G401 (cell line): ENCODE measurements at places on chromosomes 13 and 19. TPM values are rescaled to one million over a fixed set of nuclear protein-coding genes. Genes with fewer than 3 reads are reported as not detected.

GRCh38 chr13:44240611-44241145, 132.9 kb upstream of the SERP2 start:
- DNase-seq: no peak

DNA sequence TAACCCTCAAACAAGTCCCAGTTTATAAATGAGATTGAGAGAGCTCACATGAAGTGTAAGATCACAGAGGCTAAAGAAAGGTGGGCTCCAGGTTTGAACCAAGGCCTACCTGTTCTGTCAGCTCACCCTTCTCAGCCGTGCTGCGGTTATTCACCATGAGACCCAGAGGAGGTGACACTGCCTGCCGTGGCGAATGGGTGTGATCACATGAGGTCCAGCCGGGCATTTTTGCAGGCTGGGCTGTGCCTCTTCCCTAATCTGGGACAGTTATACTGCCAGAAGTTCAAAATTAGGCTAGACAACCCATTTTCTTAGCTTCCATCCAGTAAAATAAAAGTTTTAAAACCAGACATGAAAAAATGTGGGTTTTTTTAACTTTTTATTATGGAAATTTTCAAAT, 146.8 kb downstream of the FOXO1 start:
- DNase-seq: no peak

DNA sequence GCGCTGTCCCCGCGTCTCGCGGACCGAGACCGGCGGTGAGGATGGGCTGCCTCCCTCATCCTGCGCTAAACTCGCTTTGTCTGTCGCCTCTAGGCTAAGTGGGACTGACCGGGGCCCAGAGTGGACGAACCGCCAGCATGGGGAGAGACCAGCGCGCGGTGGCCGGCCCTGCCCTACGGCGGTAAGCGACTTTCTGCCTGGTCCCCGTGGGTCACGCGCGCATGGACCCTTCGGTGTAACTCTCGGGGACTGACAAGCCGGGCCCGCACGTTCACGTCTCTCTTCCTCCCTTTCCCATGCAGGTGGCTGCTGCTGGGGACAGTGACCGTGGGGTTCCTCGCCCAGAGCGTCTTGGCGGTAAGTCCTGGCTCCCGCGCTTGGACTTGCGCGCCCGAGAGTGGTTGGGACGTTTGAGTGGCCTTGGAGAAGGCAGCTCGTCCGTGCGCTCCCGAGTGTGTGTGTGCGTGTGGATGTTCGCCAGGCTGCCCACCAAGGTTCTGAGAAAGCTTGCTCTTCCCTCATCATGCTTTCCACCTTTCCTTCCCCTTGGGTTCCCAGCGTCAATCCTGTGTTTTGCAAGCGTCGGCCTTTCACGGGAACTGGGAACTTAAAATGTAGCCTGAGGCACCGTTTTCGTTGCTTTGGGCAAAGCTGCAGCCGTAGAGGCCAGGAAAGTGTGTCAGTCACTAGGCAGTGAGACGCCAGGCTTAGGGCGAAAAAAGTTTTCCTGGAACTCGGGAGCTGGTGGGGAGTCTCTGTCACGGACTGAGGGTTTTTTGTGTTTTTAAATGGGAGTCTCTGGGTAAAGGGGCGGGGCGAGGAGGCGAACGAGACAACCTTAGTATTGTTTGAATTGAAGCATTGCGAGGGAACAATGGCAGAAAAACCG, 927 bp downstream of the COL4A2 start:
- no peak for DNase-seq

DNA sequence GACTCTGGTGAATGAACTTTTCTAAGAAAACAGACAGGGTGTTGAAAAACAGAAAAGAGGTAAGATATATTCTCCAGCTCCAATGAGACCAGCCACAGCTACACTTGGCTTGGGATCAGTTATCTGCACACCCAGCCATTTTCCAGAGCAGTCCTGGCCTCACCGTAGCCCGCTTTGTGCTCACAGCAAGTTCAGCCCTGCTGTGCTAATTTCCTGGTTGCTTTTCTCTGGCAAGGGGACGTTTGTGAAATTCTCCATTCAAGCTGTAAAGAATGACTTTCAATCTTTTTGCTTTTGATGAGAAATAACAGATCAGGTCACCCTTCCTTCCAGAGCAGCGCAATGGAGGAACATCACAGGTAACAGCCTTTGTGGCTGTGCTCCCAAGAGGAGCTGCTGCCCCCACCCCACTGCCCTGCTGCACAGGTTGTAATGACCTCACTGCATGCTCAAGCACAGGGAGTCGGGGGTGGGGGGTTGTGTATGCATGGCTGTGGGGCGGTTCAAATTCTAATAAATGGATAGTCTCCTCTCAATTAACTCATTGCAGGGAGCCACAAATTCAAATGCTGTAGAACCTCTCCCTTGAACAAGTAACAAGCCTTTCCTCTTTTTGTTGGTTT, 516.6 kb upstream of the NBEA start:
- peak; percentile 85 for DNase-seq

- DNase-seq: no peak
These were observed 110.1 kb upstream of the UQCRFS1 start for GRCh38 chr19:29323021-29323430.

GRCh38 chr13:95603887-95604555, 40.5 kb downstream of the DZIP1 start:
- DNase-seq: peak; percentile 54

GRCh38 chr13:93001866-93002461, 224.6 kb upstream of the GPC6 start:
- no peak for DNase-seq

DNA sequence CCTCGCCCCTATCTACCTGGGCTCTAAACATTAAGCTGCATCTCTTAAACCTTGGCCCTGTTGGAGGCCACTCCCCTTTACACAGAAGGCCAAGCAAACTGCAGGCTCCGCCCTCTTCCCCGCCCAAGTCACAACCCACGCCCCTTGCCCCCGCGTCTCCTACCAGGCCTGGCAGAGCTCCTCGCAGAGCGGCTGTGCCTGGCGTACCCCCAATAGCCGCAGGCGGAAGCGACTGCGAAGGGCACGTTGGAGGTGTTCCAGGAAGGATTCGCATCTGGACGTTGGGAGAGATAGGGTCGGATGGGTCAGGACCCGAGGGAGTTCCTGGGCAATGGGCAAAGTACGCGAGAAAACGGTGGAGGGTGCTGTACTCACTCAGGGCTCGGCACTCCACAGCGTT, 5.9 kb downstream of the RTBDN start:
- DNase-seq: peak; percentile 58

- no peak for DNase-seq
These were observed 132.7 kb upstream of the RNF113B start for GRCh38 chr13:98309569-98310335.

DNA sequence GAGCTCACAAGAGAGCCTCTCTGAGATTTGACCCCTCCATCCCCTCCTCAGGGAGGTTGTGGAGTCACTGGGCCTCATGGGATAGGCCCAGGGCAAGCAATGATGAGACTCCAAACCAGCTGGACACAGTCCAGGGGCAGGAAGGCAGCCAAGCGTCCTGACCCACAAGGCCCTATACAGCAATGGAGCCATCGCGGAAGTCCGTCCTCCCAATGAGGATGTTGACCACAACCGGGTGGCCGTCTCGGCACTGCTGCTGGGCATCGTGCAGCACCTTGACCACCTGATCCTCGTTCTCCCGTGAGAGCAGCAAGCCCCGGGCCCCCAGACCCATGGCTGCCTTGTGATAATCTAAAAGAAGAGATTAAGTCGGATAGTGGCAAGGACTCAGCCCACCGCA, 7.9 kb downstream of the SYDE1 start:
- DNase-seq: no peak

DNA sequence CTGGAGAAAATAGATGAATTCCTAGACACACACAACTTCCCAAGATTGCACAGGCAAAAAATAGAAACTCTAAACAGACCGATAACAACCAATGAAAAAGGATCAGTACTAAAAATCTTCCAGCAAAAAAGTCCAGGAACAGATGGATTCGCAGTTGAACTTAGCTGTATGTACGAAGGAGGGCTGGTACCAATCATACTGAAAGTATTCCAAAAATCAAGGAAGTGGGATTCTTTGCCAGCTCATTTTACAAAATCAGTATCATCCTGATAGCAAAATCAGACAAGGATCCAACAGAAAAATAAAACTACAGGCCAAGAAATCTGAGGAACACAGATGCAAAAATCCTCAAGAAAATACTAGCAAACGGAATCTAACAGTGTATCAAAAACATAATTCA, 6.5 kb upstream of the LILRB2 start:
- DNase-seq: no peak

GRCh38 chr19:5369962-5370367, 29.4 kb upstream of the PTPRS start:
- DNase-seq: peak; percentile 19

GRCh38 chr19:18850471-18851375, 19.0 kb downstream of the UPF1 start:
- no peak for DNase-seq

- DNase-seq: peak; percentile 66
These were observed 31.1 kb downstream of the RB1 start for GRCh38 chr13:48334534-48335127.

DNA sequence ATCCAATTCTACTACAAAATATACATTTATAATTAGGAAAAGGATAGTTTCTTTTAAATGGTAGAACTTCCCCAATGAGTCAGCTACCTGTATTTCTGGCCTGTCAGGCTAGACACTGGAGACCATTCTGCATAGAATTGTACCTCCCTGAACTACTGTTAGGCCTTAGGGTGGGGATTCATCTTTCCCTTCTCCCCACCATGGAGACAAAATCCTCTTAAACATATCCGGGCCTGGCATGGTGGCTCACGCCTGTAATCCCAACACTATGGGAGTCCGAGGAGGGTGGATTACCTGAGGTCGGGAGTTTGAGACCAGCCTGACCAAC, 24.5 kb upstream of the TPT1 start:
- DNase-seq: no peak

- DNase-seq: no peak
These were observed 8.4 kb downstream of the NLRP7 start for GRCh38 chr19:54938906-54939305.

GRCh38 chr13:77719128-77719527, 21.6 kb downstream of the SLAIN1 start:
- peak; percentile 21 for DNase-seq

GRCh38 chr13:40629678-40630384, 36.6 kb downstream of the FOXO1 start:
- no peak for DNase-seq

DNA sequence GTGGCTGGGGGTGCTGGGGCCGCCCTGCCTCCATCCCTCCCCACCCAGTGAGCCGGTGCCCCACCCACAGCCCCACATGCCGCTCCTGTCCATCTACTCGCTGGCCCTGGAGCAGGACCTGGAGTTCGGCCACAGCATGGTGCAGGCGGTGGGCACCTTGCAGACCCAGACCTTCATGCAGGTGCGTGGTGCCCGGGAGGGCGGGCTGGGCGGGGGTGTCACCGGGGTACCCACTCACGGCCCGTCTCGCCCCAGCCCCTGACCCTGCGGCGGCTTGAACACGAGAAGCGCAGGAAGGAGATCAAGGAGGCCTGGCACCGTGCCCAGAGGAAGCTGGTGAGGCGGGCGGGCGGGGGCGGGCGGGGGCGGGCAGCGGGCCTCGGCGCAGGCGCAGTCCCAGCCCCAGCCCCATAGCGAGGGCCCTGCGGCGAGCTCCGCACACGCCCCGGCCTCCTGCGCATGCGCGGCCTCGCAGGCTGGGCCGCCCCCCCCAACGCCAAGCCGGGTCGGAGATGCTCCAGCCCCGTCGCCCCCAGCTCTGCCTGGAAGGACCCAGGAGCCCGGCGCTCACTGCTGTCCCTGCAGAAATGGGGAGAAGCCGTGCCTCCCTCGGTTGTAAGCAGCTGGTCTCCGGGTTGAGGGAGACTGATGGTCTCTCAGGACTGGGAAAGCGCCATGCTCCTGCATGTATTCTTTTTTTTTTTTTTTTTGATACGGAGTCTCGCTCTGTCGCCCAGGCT, 7.7 kb downstream of the ARHGAP45 start:
- DNase-seq: peak; percentile 41

- no peak for DNase-seq
These were observed 114.8 kb downstream of the COL4A2 start for GRCh38 chr13:110421696-110422385.

DNA sequence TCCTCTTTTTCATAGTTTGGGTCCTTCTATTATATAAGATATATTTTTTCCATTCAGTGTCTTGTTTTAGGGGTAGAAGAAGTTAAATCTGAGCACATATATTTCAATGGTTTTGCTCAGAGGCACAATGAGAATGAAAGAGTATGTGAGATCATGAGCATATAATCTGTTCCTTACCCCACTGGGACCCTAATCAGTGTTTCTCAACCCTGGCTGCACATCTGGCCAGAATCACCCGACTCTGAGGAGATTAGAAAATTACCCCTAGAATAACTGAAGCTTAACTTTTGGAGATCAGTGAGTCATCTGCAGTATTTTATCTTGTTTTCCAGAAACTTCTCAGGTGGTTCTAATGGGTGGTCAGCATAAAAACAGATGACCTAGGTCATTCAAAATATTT, 782 bp downstream of the CYSLTR2 start:
- no peak for DNase-seq

DNA sequence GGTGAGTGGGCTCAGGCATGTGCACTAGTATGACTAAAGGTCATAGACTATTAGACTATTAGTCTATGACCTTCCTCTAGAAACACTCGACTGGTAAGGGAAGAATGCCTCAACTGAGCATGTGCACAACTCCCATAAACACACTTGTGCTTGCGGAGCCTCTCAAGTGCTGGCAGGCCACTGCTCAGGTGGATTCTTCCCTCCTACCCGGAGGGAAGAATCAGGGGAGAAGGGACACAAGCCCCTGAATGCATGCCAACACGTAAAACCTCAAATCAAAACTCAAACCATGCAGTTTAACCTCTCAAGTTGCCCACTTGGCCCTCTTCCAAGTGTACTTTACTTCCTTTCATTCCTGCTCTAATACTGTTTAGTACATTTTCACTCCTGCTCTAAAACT, 287.6 kb upstream of the SGCG start:
- DNase-seq: no peak

GRCh38 chr13:94175076-94175475, 304.4 kb downstream of the DCT start:
- no peak for DNase-seq

DNA sequence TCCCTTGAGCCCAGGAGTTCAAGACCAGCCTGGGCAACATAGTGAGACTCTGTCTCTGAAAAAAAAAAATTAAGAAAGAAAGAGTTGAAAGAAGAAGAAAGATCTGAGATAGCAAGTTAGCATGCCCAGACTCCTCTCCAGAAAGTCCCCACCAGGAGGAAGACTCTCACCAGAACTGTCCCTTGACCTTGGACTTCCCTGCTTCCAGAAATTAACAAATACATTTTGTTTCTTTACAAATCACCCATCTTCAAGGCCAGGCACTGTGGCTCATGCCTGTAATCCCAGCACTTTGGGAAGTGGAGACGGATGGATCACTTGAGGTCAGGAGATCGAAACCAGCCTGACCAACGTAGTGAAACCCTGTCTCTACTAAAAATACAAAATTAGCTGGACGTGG, 44.3 kb upstream of the KLF2 start:
- no peak for DNase-seq

ZNF285 gene
- 0.24 and 0.31 TPM in 2 replicates for total RNA-seq

XRCC1 gene
- 64.5 and 77.2 TPM in 2 replicates for total RNA-seq

TMC4 gene
- 9.6 TPM in 1 of 2 replicates, not detected in the other for total RNA-seq

HCN2 gene
- 6.0 and 6.7 TPM in 2 replicates for total RNA-seq

NANOS2 gene
- 0.07 TPM in 1 of 2 replicates, not detected in the other for total RNA-seq

IGFL2 gene
- total RNA-seq: 0.47 TPM in 1 of 2 replicates, not detected in the other

ZFP14 gene
- 7.1 and 9.4 TPM in 2 replicates for total RNA-seq

ZNF792 gene
- total RNA-seq: 2.2 and 8.3 TPM in 2 replicates

KCTD4 gene
- total RNA-seq: not detected in 2 replicates

RFPL4A gene
- total RNA-seq: 0.49 and 3.1 TPM in 2 replicates

KLF1 gene
- total RNA-seq: not detected in 2 replicates
